HCT116 (cell line): ENCODE measurements at places on chromosomes 16 and 17.

DNA sequence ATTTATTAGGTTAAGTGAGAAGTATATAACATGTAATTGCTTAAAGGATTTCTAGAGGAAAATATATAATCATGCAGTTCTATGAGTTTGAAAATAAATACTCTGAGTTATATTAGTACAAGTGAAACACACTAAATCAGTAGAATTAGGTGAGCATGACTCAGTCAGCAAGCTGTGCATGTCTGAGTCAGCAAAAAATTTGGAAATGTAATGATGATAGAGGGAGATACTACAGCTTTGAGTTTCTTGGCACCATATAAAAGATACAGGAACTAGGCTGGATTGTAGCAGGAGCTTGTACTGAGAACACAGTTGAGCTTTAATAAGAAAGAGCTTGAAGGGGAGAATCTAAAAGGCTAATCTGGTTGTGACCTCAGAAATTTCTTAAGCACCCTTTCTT lies 1224.6 kb downstream of the CDH8 start:
- no peak for DNase-seq

GRCh38 chr17:34858591-34859565 lies 102.4 kb downstream of the CCT6B start:
- DNase-seq: no peak

DNA sequence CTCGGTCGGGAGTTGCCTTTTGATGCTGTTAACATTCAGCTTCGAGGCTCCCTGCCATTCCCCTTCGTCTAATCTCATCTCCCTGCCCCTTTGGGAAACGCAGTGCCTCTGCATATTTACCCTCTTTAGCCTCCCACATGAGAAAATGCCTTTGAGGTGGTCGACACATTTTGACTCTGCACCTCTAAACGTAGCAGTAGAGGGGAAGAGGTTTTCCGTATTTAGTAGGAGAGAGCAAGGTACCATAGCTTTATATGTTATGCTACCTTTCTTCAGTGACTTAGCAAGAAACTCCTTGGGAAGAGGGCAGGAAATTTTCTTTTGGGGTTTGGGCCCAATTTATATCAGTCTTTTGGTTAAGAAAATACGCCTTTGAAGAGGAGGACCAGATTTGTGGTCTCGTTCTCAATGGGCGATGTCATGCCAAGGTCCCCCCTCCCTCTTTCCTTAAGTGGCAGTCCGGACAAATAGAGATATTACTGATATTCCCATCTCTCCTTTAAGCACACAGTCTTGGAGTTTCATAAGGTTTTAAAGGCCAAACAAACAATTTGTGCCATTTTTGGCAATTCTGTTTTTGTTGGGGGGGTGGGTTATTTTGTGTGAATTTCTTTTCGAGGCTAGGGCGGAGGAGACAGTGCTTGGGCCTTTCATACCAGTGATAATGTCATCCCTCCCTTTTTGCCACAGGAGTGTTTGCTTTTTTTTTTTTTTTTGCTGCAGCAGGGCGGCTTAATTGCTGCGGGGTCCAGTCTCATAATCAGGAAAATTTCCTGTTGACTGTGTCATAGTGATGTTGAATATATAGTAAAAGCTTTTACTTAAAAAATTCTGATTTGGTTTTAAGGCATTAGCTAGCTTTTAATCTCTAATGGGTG lies 1.5 kb downstream of the PAFAH1B1 start:
- no peak for DNase-seq

- DNase-seq: no peak
Observed at GRCh38 chr16:89902980-89903379, 15.7 kb upstream of the MC1R start.

DNA sequence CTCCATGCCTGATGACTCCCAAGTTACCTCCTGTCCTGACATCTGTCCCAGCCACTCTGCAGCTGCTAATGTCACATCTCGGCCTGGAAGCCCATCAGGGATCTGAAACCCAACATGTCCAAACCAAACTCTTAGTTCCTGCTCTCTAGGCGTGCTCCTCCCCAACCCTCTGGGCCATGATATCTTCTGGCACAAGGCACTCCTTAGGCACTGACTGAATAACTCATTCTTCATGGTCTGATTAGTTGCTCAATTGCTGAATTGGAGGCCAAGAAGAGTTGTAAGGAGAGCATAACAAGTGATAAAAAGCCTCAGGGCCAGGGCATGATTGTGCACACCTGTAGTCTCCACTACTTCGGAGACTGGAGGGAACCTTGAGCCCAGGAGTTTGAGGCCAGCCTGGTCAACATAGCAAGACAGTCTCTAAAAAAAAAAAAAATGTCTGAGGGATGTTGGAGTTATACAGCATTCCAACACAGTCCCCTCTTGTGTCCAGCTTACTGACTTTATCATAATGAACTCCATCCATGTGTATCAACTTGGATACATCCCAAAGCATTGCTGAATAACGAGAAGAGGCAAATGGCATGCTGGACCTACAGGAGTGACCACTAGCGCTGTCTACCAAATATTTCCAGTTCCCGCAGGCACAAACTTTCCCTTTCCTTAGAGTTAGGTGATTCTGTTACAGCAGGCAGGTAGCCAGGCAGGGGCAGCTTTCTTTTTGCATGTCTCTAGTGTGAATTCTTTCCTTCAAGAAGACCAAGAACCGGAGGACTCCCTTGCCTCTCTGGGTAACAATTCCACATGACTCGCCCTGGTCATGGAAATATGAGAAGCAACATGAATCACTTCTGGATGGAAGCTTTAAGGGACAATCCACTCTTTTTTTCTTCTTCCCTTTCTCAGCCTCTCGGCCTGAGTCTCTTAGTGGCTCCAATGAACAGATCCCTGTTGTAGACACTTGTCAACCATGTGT lies 18.1 kb upstream of the SHCBP1 start:
- no peak for DNase-seq

- DNase-seq: no peak
Observed at GRCh38 chr17:52824542-52824941, 666.0 kb upstream of the CA10 start.

DNA sequence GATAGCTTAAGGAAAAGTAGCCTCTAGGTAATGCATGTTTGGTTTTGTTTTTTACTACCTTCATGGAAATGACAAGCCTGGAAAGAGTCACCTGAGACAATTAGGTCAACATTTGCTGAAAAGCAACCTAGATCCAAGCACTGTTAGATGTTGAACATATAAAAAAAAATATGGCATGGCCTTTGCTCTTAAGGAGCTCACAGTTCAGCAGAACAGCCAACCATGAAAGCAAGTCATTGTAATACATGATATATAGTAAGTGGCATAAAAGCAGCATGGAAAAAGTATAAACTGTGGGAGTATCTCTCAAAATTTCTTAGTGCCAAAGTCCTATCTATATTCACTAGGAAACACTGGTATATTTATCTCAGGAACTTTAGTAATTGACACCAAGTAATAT lies 31.6 kb downstream of the CFDP1 start:
- no peak for DNase-seq

DNA sequence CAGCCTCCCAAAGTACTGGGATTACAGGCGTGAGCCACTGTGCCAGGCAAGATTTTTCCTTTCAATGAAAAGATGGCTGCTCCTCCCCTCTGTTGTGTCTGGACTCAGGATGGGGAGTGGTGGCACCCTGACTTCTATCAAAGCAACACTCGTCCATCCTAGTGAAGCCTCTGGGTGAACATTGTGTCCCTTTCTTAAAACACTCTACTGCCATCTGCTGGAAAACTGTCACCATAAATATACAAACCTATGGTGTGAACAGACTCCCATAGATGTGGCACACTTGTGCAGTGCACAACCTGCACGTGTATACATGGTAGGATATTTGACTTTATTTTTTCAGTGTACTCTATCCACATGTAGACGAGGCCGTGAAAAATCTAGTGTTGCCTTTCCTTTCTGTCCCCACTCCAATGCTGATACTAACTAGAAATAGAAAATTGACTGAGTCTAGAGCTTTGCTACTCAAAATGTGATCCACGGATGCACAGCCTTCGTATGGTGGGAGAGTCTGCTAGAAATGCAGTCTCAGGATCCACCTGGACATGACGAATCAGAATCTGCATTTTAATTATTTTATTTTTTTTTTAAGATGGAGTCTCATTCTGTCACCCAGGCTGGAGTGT lies 55.9 kb upstream of the PLCG2 start:
- peak; percentile 92 for DNase-seq

- no peak for DNase-seq
Observed at GRCh38 chr16:85722128-85722893, 28.6 kb downstream of the C16orf74 start.

DNA sequence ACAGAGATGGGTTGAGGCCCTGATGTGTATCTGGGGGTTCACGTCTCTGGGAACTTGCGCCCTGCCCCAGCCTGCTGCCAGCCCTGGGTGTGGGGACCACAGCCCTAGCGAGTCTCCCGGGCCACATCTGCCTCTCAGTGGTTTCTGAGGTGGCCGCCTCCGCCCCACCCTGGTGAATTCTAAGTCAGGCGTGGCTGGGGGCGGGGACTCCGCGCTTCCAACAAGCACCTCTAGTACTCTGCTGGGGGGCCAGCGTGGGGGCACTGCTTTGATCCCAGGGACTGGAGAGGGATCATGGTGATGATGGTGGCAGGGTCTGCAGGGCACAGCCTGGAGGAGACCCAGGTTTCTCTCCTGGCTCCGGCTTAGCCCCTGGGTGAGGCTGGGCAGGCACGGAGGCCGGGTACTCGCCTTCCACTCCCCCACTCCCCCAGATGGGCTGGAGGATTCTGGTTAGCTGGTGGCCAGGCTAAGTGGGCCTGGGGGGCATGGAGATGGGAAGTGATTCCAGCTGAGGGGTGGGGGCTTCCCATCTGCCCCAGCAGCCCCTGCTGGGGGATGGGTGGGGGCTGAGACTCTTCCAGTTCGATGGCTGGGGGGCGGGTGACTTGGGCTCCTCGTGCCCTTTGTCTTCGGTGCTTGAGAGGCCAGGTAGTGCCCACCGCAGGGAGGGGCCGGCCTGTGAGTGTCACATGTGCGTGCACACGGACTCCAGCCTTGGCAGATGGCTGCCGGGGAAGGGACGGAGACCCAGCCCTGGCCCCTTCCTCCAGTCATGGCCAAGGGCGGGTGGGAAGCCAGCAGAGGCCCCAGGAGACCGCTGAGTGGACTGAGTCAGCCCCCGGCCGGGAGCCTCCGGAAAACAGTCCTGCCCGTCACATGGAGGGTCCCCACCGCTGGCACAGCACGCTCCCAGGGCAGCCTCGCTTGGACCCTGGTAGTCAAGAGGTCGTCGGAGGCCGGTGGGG lies 3.9 kb downstream of the GLIS2 start:
- DNase-seq: no peak

DNA sequence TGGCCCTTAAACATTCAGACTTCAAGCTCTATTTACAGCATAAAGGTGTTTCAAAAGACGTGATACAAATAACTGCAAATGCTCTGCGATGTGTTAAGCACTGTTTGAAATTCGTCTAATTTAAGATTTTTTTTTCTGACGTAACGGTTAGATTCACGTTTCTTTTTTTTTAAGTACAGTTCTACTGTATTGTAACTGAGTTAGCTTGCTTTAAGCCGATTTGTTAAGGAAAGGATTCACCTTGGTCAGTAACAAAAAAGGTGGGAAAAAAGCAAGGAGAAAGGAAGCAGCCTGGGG lies 681 bp upstream of the MAPT start:
- no peak for DNase-seq

DNA sequence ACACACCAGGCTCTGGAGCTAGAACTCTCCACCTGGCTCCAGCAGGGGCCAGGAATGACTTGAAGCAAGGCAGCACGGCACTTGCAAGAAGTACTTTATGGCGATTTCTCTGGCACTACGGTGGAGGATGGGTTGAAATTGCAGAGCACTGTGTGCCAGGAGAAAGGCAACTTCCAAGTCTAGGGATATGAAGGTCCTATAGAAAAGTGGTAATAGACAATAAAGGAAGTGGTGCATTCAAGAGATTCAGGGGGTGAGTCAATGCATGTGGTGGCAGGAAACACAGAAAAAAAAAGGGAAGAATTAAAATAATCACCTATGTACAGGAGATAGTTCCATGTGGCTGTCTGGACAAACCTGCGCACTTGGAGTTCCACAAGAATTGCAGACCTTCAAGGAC lies 240.3 kb upstream of the DYNLRB2 start:
- DNase-seq: no peak

DNA sequence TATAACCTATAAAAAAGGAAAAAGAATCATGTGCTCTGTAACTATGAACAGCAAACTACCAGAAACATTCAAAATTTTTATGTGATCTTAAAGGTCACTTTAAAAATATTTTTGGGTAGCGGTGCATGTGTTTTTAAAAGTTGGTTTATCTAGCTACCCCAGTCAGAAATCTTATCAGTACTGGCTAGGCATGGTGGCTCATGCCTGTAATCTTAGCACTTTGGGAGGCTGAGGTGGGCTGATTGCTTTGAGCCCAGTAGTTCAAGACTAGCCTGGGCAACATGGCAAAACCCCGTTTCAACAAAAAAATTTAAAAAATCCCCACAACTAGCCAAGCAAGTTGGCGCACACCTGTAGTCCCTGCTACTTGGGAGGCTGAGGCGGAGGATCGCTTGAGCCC lies 3.7 kb downstream of the CAPNS2 start:
- no peak for DNase-seq

DNA sequence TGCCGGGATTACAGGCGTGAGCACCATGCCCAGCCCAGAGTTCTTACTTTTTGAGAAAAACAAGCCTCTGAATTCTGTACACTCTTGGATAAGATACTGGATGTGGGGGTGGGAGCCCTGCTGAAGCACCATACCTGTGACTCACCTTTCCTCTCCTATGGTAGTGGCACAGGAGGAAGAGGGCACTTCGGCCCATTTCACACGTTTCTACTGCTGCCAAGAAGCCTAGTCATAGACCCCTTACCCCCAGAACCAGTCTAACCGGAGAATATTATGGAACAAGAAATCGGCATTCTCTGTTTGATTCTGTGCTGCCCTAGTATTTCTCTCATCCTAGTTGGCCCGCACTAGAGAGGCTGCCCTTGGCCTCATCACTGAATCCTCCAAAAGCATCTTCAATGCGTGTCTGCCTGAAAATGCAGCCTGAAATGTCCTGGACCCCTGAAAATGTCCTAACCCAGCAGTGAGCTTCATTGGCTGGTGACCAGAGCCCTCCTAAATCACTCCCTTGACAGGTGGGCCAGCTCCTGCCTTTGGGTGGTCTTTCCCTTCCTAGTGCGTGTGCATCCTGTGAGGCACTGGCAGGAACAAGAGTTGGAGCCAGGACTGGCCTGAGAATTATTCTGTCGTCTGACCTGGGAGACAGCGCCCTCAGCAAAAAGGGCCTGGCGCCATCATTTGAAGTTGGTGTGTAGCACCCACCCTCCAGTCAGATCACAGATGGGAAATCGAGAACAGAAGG lies 37.9 kb downstream of the NDEL1 start:
- no peak for DNase-seq

GRCh38 chr17:34654276-34654880 lies 75.0 kb downstream of the TMEM132E start:
- DNase-seq: no peak

GRCh38 chr17:33288954-33289353 lies 4.1 kb downstream of the ASIC2 start:
- DNase-seq: no peak

GRCh38 chr17:20992416-20992815 lies 50.4 kb downstream of the USP22 start:
- no peak for DNase-seq

- DNase-seq: no peak
Observed at GRCh38 chr17:59853168-59853918, 39.4 kb downstream of the TUBD1 start.
